ENCODE measurements at places on chromosomes 7 and 10. TPM values are rescaled to one million over a fixed set of nuclear protein-coding genes. Genes with fewer than 3 reads are reported as not detected.
A peak's percentile ranks its signal among the peaks of the same experiment; 100 is the strongest.

DNA sequence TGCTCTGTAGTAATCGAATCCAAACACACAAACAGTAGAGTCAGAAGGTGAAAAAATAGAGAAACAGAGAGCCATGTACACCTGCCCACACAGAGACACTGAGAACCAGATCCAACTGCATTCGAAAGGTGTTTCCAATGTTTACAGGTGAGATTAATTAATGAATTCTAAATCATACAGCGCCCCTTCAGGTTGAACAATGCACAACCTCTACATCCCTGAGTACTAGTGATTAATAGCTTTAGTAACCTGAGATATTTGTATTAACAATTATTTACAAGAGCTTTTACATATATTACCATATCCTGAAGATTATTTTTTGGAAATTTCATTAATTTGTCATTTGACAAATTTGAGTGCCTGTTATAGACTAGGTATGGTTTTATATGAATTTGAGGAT is 7.6 kb upstream of the MRC1 start:
- no peak for DNase-seq

The AGAP3 gene
- 16.7 TPM for total RNA-seq

- peak; percentile 2 for DNase-seq
Observed at GRCh38 chr7:150435390-150436073, 14.9 kb upstream of the GIMAP8 start.

- DNase-seq, result no peak
Observed at GRCh38 chr10:94307046-94307615, 55.6 kb downstream of the NOC3L start.

DNA sequence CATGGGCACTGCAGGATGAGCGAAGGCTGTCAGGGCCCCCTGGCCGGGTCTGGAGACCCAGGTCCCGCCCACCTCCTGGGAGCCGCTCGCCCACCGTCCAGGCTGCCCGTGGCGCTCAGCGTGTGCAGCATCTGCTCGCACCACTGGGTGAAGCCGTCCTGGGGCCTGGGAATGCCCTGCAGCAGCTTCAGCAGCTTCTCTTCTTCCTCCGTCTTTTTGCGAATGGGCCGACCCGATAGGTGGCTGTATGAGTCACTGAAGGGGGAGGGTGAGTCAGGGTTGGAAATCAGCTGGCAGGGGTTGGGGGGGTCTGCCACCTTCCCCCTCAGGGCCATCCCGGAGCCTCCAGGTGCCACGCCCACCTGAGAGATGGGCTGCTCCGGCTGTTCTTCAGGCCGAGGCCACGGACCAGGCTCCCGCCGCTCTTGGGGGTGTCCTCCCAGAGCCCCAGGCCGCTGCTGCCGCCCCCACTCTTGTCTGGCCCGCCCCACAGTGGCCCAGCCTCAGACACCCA is 8.7 kb downstream of the GNB2 start:
- DNase-seq, result no peak

DNA sequence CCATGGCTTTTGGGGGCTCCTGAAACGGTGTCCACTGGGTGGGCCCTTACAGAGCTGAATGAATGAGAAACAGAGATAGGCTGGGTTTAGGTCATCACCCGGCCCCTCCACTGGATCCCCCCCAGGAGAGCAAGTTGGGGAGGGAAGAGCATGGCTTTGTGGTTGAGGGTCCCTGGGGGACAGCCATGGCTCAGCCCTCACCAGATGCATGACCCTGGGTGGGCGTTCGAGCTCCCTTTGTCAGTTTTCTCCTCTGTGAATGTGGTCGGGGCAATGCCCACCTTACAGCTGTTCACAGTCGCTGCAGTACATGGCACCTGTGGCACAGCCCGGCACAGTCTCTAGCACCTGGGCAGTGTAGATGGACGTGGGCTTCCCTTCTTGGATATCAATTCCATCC is 40.6 kb upstream of the CXCL12 start:
- no peak for DNase-seq

The POLL gene
- 28.1 TPM for total RNA-seq

- no peak for DNase-seq
Observed at GRCh38 chr10:61612009-61612408, 50.7 kb upstream of the CABCOCO1 start.

- DNase-seq, result no peak
Observed at GRCh38 chr7:25944777-25945515, 207.1 kb upstream of the NFE2L3 start.

GRCh38 chr10:124184208-124184830 is 90.9 kb upstream of the CHST15 start:
- DNase-seq, result no peak

DNA sequence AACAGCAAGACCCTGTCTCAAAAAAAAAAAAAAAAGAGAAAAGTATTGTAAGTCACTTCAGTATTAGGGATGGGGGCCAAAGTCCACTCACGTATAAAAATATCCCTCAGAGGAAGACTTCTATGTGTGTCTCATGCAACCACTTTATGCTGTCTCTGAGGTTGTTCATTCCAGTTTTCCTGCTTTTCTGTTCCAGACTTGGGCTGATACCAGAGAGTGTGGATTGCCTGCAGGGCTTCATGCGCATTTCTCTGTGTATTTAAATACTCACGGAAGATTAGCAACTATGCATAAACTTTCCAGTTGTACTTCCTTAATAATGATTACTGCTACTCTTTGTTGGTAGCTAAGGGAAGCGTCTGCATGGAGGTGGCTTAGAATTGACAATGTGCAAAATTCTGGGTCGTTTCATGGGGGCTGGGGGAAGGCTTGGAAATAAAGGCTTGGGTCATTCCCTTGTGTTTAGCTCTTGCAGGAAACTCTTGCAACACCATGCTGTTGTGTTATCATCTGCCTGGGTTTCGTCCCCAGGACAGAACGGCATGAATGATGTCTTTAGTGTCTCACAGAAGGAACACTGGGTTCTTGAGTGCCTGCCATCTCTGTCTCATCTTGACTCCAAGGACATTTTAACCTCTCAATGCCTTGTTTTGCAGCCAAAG is 54.1 kb downstream of the KIAA1217 start:
- no peak for DNase-seq

DNA sequence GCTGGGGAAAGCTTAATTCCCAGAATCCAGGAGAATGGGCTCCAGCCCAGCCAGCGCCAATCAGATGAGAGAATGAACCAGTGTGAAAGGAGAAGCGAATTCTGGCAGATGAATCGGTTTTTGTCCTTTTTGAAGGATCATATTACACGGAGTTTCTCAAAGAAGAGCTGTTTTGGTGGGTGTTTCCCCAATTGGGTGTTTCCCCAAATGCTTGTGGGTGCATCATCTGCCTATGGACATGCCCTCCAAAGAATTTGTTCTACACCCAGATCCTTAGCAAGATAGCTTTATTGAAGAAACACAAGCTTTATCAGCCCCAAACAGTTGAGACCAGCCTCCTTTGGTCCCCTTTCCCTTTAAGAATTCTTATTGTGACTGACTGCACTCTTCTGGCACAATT is 186.5 kb upstream of the GPR26 start:
- DNase-seq, result no peak

- no peak for DNase-seq
Observed at GRCh38 chr10:23445591-23445990, 6.7 kb downstream of the OTUD1 start.

The LIPK gene
- total RNA-seq, result not detected

The PNLIPRP1 gene
- total RNA-seq, result not detected
